ENCODE measurements at places on chromosomes 1 and 21. TPM values are rescaled to one million over a fixed set of nuclear protein-coding genes. Genes with fewer than 3 reads are reported as not detected.

CFHR5 gene
- not detected for total RNA-seq

FAM78B gene
- 0.56 TPM for total RNA-seq

CCDC24 gene
- 0.50 TPM for total RNA-seq

FBXO2 gene
- total RNA-seq, result 5.3 TPM

CFHR3 gene
- total RNA-seq, result not detected

DNA sequence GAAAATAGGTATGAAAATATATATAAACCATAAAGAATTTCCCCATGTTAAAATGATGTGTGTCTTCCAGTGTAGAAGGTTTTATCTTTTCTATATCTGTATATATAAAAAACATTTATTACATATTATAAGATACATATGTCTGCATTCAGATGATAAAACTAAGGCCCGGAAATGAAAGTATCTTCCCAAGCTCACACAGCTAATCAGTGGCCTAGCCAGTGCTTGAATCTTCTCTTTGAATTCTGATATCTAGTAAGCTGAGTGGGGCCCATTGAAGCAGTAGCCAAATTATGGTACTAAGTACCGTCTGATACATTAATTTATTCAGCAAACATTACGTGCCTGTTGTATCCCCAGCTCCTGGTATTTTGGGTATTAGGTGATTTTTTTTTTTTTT is 28.6 kb downstream of the UCK2 start:
- no peak overlapping the region for H3K27ac ChIP-seq
- peaks cover 4% of the 10 kb centered on the region for H3K4me1 ChIP-seq
- H3K27me3 ChIP-seq, result no peaks in the 10 kb centered on the region
- no peaks in the 10 kb centered on the region for H3K36me3 ChIP-seq

- H3K36me3 ChIP-seq, result peaks cover 20% of the 10 kb centered on the region
- no peaks in the 10 kb centered on the region for H3K27me3 ChIP-seq
- H3K27ac ChIP-seq, result no peak overlapping the region
- no peak overlapping the region for H3K4me3 ChIP-seq
- DNase-seq, result no peak
Measured at GRCh38 chr1:36008546-36009197, 75.2 kb upstream of the TEKT2 start.

DNA sequence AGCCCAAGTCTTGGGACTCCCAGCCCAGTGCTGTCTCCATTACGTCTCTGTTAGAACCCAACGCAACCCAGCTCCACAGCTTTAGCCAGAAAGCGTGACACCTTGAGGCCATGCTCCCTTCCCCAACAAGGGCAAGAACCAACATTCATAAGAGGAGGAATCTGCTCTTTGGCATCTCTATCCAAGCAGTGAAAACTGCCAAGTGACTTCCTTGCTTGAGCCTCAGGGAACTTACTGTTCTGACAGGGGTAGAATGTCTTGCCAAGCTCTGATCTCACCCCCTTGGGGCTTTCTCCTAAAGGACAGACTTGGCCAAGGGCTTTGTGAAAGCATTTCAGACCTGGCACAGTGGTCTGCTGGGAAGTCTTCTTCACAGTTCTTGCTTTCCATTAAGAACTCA is 56.6 kb downstream of the SYT6 start:
- DNase-seq, result no peak
- peaks cover 5% of the 10 kb centered on the region for H3K27me3 ChIP-seq
- no peak overlapping the region for H3K4me3 ChIP-seq
- H3K27ac ChIP-seq, result no peak overlapping the region
- H3K36me3 ChIP-seq, result no peaks in the 10 kb centered on the region

GRCh38 chr1:235239851-235240250 is 78.8 kb upstream of the RBM34 start:
- peaks cover 18% of the 10 kb centered on the region for H3K4me1 ChIP-seq
- no peaks in the 10 kb centered on the region for H3K36me3 ChIP-seq
- DNase-seq, result no peak
- no peaks in the 10 kb centered on the region for H3K27me3 ChIP-seq
- peak overlapping the region; percentile 20 for H3K27ac ChIP-seq

DNA sequence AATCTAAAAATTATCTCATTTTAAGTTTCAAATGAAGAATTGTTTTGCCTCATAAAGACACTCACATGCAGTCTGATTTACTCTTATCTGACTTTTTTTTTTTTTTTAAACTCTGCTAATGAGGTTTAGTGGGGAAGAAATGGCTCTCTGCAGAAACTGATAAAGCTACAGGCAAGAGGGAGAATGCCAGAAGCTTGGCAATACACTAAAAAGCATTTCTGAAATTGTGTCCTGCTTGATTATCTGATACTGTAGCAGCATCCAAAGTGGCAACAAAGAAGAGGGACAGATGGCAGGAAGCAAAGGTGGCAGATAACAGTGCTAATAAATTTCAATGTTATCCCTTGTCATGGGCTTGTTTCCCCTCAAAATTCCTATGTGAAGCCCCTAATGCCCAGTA is 1744.9 kb downstream of the NCAM2 start:
- H3K27ac ChIP-seq, result no peak overlapping the region
- H3K27me3 ChIP-seq, result no peaks in the 10 kb centered on the region
- H3K4me1 ChIP-seq, result no peaks in the 10 kb centered on the region
- H3K36me3 ChIP-seq, result no peaks in the 10 kb centered on the region
- no peak overlapping the region for H3K4me3 ChIP-seq

DNA sequence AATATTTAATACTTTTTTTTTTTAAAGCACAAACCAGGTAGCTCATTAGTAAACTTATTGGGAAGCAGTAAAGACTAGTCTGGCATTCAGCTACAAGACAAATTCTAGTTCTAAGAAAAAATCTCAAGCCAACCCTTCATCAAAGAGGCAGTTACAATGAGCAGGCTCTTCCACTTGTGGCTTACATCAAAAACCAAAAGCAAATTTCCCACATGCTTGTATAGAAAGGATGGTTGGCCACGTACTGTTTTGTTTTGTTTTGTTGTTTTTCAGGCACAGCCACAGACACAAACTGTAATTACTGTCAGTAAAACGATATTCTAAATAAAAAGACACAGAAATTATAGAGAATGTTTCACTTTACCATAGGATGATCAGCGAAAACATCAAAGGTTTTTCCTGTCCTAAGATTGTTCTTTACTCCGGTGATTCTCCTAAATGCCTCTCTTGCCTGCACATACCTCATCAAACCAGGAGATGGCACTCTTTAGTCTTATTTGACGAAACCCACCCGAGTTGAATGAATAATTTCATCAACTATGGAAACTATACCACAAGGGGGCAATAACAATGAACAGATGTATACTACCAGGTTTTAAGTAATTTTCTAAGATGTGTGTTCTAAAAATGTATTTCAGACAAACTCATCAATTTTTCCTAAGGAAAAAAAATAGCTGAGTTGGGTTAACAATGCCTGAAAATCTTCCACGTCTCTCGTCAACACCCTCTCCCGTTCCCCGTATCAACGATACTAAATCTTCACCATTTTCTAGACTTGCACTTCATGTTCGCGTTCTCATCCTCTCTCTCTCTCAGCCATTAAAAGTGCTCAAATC is 26.9 kb downstream of the RPL5 start:
- peak; percentile 39 for DNase-seq
- no peaks in the 10 kb centered on the region for H3K27me3 ChIP-seq
- H3K36me3 ChIP-seq, result peaks cover 6% of the 10 kb centered on the region
- H3K27ac ChIP-seq, result no peak overlapping the region

DNA sequence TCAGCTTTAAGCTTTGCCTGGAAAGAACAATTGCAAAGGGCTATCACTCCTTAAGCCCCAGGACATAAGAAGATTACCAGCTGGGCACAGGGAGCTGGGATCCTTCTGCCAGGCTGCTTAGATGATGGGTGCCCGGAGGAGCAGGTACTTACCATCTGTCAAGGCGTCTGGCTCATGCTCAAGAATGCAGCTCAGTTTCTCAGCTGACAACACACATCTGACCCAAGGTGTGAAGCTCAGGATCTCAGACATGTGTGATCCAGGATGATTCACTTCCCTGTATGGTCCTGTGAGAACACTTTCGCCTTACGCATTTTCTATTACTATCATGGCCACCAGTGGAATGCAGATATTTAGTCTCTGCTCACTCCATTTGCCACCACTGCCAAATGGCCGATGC is 14.7 kb upstream of the DISC1 start:
- H3K4me3 ChIP-seq, result no peak overlapping the region
- no peaks in the 10 kb centered on the region for H3K27me3 ChIP-seq
- H3K36me3 ChIP-seq, result no peaks in the 10 kb centered on the region
- peaks cover 39% of the 10 kb centered on the region for H3K4me1 ChIP-seq
- peak overlapping the region; percentile 64 for H3K27ac ChIP-seq
- no peak for DNase-seq

- no peaks in the 10 kb centered on the region for H3K27me3 ChIP-seq
- H3K4me3 ChIP-seq, result no peak overlapping the region
- no peak for DNase-seq
Measured at GRCh38 chr1:64969305-64970046, 3.1 kb upstream of the JAK1 start.

DNA sequence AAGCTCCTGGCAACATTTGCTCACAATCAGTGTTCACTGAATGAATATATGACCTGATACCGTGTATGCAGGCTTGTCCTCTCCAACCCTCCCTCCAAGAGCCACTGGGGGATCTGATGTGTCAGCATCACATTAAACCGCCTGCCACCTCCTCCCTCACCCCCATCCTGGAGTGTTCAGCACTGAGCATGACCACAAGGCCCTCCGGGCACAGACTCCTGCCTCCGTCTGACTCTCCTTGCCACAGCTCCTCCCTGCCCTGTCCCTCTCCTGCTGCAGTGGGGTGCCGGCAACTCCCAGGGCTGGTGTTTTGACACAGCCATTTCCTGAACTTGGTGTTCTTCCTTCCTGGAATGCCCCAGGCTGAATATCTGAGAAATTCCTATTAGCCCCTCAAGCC is 136.7 kb downstream of the FCRL5 start:
- H3K27ac ChIP-seq, result no peak overlapping the region
- H3K36me3 ChIP-seq, result no peaks in the 10 kb centered on the region
- no peaks in the 10 kb centered on the region for H3K4me1 ChIP-seq
- no peaks in the 10 kb centered on the region for H3K27me3 ChIP-seq

- no peaks in the 10 kb centered on the region for H3K36me3 ChIP-seq
- H3K4me3 ChIP-seq, result no peak overlapping the region
- no peak for DNase-seq
- no peaks in the 10 kb centered on the region for H3K4me1 ChIP-seq
- no peak overlapping the region for H3K27ac ChIP-seq
Measured at GRCh38 chr1:63274371-63274770, 48.0 kb upstream of the FOXD3 start.

DNA sequence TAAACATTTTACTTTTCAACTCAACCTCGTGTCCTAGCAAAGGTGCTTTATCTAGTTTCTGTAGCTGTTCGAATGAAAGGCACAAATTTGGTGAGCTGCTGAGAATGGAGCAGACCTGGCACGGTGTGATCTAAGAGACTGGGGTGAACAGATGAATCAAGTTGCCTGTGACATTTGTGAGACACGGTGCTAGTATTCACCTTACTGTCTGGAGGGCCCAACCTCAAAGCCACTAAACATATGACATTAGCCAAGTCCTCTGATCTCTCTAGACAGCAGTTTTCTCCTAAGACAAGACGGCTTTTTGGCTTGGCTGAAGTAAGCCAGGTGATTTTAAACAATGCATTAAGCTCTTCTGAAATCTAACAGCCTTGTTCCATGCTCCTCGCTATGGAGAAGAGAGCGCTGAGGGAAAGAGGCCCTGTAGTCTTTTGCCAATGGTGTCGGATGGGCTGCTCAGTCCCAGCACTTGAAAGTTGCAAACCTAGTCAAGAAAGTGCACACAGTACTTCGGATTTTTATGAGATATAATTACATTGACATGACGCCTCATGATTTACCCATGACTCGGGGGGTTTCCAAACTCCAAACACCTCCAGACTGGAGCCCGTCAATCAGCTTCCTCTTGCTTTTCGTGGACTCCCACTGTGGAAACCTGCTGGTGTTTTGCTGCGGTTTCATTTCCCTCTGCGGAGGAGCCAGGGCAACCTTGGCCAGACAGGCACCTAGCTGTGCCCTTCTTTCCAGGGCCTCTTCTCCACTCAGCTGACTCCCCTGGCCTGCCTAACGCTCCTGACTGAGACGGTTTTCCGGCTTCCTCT is 794 bp upstream of the TOR3A start:
- H3K4me1 ChIP-seq, result peaks cover 11% of the 10 kb centered on the region
- H3K36me3 ChIP-seq, result no peaks in the 10 kb centered on the region
- DNase-seq, result no peak
- H3K27me3 ChIP-seq, result no peaks in the 10 kb centered on the region
- H3K27ac ChIP-seq, result peak overlapping the region; percentile 81
- H3K4me3 ChIP-seq, result peak overlapping the region; percentile 83

DNA sequence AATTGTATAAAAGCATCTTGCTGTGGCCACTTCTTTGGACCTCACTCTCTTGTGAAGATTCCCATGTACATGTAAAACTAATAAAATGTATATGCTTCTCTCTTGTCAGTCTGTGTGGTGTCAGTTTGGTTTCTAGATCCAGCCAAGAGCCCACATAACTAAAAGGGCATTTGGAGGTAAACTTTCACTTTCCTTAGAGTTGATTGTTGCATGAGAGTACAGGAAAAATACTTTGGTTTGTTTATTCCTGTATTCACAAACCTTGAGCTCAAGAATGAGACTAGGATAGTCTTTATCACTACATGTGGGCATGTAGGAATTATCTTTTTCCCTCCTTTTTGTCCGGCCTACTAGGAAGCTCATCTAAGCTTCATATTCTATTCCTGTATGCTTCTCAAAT is 50.9 kb downstream of the KCTD3 start:
- no peak for DNase-seq
- no peaks in the 10 kb centered on the region for H3K27me3 ChIP-seq
- no peaks in the 10 kb centered on the region for H3K36me3 ChIP-seq
- H3K27ac ChIP-seq, result no peak overlapping the region

DNA sequence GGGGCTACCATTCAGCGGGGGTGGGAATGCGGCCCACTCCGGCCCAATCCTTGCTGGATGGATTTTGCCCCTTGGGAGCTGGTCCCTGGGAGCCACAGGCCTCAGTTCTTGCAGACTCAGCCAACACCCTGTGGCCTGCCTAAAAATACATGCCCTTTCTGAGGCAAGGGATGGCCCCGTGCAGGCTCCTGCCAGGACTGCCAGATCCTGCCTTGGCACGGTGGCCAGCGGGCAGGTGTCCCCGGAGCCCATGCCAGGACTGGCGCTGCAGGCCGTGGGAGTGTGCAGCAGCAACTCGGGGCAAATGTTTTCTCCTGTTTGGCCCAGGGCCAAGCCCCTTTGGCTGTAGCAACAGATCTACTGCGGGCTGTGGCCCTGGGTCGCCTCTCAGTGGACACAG is 1.6 kb upstream of the PANK4 start:
- DNase-seq, result no peak
- H3K27me3 ChIP-seq, result peaks cover 57% of the 10 kb centered on the region
- H3K4me1 ChIP-seq, result peaks cover 72% of the 10 kb centered on the region
- H3K36me3 ChIP-seq, result no peaks in the 10 kb centered on the region

- H3K4me1 ChIP-seq, result peaks cover 18% of the 10 kb centered on the region
- H3K4me3 ChIP-seq, result peak overlapping the region; percentile 44
- H3K27ac ChIP-seq, result no peak overlapping the region
- DNase-seq, result peak; percentile 8
- H3K27me3 ChIP-seq, result no peaks in the 10 kb centered on the region
Measured at GRCh38 chr1:11383553-11384169, 95.3 kb upstream of the DISP3 start.

- H3K27ac ChIP-seq, result peak overlapping the region; percentile 56
- peaks cover 17% of the 10 kb centered on the region for H3K4me1 ChIP-seq
- H3K36me3 ChIP-seq, result peaks cover 3% of the 10 kb centered on the region
- H3K27me3 ChIP-seq, result no peaks in the 10 kb centered on the region
Measured at GRCh38 chr1:50724626-50725286, 235.3 kb downstream of the FAF1 start.

- H3K4me1 ChIP-seq, result peaks cover 24% of the 10 kb centered on the region
- no peaks in the 10 kb centered on the region for H3K27me3 ChIP-seq
- H3K27ac ChIP-seq, result peak overlapping the region; percentile 52
- no peak overlapping the region for H3K4me3 ChIP-seq
- H3K36me3 ChIP-seq, result no peaks in the 10 kb centered on the region
- peak; percentile 25 for DNase-seq
Measured at GRCh38 chr1:40630488-40631223, 34.8 kb downstream of the RIMS3 start.
